CD4-positive, alpha-beta T cell treated with Interferon alpha-2 for 1 hour (primary cell): ENCODE measurements at places on chromosomes 12 and 14.
A peak's percentile ranks its signal among the peaks of the same experiment; 100 is the strongest.

DNA sequence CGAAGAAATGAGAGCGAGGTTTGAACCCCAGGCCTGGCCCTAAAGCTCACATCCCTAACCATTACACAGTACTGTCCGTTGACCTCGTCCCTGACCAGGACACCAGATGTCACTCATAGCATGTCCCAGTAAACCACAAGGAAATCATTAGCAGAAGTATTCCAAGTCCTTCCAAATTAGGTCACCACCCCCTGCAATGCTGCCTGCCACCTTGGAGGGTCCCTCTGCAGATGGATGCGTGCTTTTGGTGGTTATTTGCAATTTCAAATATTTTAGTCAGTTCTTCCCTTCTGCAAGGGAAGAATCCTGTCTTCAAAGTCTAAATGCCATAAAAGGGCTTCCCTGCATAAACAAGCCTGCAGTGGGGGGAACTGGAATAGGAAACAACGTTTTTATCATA is 71.3 kb downstream of the CLMN start:
- no peak for DNase-seq

DNA sequence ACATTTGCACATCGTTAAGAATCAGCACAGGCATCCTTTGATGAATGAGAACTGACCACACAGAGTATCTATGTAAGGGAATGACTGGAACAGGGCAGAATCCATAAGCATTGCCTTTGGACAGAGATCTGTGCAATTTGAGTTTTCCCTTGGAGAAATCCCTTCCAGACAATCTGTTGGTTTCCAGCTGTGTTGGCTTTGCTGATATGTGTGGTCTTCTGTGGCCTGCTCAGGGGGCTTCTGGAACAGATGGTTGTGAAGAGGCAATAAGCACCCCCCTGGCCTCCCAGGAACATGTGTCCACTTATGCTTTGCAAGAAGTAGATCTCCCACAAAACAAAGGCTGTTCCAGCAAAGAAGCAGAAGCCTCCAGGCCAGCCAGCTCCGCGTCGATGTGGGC is 111.4 kb upstream of the TMEM132C start:
- DNase-seq, result no peak

DNA sequence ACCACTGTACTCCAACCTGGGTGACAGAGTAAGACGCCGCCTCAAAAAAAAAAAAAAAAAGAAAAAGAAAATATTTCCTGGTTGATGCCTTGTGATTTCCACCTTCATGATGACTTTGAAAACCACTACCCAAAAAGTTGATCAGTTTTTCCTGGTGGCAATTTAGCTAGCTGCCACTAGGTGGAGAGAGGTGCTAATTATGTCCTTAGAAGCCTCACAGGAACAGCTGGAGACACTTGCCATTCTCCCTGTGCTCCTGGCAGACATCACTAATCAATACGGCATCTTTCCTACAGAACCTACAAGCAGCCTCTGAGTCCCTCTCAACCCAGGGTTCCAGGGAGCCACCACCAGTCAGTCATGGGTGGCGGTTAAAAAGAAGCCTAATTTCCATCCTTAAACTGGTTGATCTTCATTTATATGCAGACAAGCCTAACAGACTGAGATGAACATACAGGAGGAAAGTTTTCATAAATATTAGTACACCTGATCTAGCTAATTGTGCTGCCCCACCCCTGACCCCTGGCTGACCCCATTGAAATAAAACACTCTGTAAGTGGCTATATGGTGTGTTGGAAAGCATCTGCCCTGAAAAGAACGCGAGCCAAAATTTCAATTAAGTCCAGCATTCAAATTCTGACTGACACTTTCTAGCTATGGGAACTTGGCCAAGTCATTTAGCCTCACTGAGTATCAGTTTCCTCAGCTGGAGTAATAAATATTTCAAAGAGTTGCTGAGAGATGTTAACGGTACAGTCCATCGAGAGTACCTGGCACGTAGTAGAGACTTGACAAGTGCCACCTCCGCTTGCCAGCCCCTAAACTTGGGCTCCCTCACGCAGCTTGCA is 6.2 kb upstream of the OAS1 start:
- DNase-seq, result peak; percentile 78

DNA sequence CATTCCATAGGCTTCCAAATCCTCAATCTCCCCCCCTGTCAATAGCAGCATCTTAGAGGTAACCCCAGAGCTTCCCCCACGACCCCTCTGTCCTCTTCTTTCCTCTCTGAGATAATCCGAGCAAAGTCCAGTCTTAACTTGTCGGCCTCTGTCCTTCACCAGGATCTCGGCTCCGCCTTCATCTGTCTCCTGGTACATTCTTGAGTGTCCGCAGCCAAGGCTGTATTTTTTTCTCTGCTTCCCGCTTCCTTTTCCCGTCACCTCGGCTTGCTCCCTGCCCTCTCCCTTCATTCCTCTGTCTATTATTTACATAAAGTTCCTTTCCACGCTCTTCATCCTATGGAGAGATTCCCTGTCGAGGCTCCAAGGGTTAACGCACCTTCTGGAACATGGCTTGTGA is 153.9 kb upstream of the GSC start:
- no peak for DNase-seq

DNA sequence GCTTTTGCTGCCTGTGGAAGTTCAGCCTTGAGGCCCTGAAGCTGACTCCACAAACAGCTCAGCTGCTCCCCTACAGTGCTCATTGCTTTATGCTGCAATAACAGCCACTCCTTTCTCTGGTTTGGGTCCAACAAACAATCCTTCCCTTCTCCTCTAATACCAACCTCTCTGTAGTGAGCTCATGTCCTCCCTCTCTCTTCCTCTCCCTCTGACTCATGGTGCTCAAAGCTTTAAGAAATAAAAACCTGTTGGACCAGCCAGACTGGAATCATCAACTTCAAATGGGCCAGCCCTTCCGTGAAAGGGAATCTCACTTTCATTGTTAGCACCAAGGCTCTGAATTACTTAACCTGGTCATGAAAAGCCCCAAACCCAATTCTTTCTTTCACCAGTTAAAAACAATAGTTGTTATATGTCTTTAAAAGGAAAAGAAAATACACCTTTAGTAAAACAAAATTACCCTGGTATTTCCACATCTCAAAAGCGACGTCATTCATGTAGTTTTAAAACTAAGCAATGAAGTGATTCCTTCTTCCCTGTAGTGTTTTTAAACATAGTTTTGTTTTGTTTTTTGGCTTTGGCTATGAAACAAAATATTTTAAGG is 126.4 kb downstream of the DUSP6 start:
- DNase-seq, result no peak

GRCh38 chr14:96160076-96160912 is 44.3 kb upstream of the BDKRB2 start:
- DNase-seq, result no peak

DNA sequence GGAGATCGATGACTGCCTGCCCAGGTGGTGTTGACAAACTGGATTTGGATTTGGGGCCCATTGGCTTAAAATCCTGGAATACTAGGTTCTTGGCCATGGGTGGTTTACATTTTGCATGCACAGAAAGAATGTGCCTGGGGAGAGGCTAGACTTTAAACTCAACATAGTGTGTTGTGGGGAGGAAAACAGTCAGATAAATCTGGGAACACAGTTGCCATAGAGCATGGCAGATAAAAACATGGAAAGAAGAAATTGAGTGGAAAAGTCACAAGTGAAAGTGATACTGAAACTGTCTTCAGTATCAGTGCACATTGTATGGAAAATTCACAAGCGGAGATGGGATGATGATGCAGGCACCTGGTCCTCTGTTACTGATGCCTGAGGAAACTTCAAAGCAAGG is 95.2 kb downstream of the SSPN start:
- DNase-seq, result no peak

GRCh38 chr12:113056631-113057488 is at the start of gene DTX1:
Gene DTX1, plus strand, starts transcription at chr12:113056730. Its CDS starts 1,463 bp downstream, at chr12:113058193.
- DNase-seq, result peak; percentile 42

DNA sequence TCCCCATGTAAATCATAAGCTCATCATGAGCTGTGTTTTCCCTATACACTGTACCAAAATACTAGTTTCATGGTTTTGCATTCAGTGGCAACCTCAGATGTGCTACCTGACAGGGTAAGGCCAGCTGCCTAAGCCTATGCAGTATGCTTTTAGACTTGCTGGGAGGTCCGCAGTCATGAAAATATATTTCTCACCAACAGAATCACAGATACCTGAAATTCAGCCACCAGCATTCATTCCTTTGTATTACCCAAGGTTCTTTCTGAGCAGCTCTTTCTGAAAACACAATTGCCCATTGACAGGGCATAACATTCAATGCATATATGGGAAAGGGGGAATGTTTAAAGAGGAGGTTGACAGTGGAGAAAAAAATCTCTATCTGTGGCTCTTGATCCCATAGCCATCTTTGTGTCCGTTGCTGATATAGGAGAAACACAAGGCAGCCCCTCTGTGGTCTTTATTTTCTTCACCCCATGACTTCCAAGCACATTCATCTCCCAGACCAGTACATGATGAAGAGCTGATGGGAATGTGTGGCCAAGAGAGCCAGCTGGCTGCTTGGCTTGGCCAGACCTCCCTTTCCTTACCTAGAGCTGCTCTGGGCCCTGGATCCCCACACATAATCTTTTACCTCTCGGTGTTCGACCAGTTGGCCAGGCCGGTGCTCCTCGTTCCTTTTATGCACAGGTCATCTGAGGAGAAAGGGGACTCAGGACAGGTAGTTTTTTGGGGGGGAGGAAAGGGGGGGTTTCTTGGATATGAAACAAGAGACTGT is 162.9 kb downstream of the KCNA5 start:
- DNase-seq, result no peak

GRCh38 chr12:73106296-73106695 is 834.1 kb downstream of the TRHDE start:
- DNase-seq, result no peak

DNA sequence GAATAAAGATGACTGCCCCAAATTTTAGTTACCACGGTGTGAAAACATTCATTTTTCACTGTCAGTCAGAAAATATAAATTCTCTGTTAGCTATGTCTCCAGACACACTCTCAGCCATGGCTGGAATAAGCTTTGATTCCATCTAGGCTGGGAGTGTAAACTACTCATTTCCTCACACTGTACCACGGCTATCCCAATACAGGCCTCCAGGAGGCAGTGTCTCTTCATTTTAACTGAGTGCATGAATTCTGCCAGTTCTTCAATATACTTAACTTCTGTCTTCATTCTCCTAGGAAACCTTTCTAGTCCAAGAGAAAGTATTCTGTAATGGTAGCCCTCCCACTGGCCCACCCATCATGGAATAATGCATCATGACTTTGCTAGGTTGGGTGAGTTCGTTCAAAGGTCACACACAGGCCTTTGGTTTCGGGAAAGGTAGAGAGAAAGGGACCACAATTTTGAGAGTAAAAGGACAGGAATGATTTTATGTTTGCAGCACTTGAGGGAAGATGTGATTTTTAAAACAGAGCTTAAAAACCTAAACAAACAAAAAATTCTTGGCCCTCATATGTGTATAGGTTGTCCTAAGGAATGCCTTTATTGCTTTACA is 381.1 kb downstream of the SEC23A start:
- peak; percentile 24 for DNase-seq

DNA sequence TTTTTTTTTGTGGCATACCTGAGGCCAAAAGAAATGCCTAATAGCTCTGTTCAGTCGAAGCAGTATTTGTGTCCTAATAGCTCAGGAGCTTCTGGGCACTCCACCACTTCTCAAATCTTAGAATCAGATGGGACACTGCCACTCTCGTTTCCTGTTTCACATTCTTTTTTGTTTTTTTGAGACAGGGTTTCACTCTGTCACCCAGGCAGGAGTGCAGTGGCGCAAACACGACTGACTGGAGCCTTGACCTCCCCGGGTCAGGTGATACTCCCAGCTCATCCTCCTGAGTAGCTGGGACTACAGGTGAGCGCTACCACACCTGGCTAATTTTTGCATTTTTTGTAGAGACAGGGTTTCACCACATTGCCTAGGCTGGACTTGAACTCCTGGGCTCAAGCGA is 52.7 kb downstream of the SPPL3 start:
- DNase-seq, result no peak

- no peak for DNase-seq
These were observed 77.9 kb downstream of the BHLHE41 start for GRCh38 chr12:26046906-26047305.

DNA sequence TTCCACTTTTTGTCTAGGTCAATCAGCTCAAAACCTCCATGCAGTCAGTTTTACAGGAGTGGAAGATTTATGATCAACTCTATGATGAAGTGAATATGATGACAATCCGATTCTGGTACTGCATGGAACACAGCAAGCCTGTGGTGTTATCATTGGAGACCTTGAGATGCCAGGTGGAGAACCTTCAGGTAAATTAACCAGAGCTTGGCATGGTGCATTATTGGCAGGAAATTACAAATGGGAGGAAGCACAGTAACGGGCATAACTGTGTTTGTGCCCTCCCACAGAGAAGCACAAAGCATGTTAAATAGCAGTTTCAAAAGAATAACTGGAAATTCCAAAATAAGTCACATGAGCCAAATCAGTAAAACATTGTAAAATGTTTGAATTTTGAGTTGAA is 135.6 kb downstream of the ESR2 start:
- DNase-seq, result no peak

DNA sequence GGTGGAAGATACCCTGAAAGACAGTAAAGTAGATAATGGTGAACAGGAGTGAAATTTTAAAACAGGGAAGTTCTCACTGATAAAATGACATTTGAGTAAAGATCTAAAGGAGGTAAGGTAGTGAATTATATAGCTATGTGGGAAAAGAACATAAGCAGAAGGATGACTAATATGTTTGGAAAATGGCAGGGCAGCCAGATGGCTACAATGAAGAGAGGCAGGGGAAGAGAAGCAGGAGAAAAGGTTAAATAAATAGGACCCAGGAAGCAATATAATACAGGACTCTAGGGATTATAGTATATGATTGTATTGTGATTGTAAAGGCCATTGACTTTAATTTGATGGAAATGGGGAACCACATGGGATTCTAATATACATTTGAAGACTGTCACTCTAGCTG is 33.0 kb downstream of the SCFD1 start:
- DNase-seq, result no peak

DNA sequence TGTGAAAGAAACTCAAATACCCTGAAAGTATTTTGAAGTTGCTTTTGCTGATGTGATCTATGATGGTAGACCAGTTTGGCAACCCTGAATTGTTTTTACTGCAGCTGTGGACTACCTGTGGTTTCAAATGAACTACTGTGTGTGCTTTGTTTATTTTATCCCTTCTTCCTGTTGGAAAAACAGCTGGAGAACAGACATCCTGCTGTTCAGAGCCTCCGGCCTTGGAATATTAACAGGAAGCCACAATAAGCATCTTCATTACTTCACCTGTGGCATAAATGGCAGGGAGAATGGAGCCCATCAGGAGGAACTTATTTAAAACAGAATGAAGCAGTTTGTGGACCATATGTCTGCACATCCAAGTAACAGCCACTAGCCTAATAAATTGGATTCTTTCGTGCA is 104.8 kb downstream of the DUSP6 start:
- no peak for DNase-seq

GRCh38 chr14:87529081-87529480 is 463.9 kb downstream of the GALC start:
- DNase-seq, result no peak

DNA sequence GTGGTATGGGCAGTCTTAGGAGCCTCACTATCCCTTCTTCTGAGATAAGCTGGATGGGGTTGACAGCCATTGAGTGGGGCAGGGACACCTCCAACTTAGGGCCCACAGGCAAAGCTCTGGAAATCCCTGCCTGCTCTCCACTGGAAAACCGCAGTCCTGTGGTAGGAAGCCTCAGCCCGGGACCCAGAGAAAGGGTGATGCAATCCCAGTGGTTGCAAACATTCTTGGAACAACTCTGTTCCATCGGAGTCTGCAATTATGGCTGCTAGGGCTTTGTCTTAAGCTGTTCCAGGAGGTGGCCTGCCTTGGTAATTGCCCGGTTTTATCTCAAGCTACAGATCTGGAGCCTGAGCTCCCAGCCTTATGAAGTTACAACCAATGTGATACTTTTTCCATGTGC is 133.4 kb downstream of the DICER1 start:
- DNase-seq, result no peak

- no peak for DNase-seq
These were observed 1.6 kb downstream of the GDF11 start for GRCh38 chr12:55744340-55745030.
